NCI-H526 (cell line): ENCODE measurements at places on chromosomes 3 and 15.

DNA sequence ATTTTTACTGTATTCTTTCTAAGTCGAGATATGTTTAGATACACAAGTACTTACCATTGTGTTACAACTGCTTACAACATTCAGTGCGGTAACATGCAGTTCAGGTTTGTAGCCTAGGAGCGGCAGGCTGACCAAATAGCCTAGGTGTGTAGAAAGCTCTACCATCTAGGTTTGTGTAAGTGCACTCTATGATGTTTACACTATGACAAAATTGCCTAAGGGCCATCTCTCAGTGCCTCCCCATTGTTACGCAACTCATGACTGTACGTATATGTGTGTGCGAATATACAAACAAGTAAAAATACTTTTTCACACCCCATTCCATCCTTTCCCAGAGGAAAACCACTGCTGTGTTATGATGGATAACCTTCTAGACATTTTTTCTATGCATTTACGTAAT, 44.3 kb downstream of the PXYLP1 start:
- no peak for DNase-seq

DNA sequence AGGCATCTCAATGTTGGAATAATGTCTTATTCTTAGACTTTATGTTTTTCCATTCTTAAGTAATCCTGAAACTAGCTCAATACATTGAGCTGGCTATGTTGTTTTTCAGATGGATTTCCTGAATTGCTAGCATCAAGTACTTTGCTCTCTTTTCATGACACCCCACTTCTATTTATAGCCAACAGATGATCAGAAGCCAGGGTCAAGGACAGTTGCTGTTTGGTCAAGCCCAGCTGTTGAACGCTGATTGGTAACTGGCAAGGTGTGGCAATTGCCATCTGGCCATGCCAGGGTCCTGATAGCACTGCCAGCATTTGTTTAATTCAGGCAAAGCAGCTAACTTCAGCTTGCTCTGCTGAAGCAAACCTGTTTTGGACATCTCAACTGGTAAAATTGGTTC, 46.2 kb upstream of the PLCL2 start:
- peak; percentile 39 for DNase-seq

GRCh38 chr15:92884436-92885223, 15.5 kb upstream of the CHD2 start:
- no peak for DNase-seq

GRCh38 chr3:108051005-108051404, 39.8 kb downstream of the CD47 start:
- no peak for DNase-seq

DNA sequence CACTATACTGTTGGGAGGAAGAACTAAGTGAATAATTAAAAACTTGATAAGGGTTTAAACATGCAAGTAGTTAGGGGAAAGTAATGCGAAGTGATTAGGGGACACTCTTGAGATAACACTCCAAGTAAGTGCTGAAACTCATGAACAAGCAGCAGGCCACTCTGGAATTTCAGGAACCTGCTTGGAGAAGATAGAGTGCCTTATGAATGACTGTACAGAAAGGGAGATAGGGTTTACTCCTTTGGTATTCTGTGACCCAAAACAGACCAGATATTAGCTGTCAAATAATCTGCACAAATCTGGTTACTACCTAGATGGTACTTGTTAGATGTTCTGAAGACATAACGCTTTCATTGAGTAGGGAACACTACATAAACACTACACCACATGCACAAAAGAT, 85.6 kb downstream of the FRMD4B start:
- no peak for DNase-seq

GRCh38 chr3:43505351-43505750, 116.5 kb downstream of the ANO10 start:
- DNase-seq: no peak

DNA sequence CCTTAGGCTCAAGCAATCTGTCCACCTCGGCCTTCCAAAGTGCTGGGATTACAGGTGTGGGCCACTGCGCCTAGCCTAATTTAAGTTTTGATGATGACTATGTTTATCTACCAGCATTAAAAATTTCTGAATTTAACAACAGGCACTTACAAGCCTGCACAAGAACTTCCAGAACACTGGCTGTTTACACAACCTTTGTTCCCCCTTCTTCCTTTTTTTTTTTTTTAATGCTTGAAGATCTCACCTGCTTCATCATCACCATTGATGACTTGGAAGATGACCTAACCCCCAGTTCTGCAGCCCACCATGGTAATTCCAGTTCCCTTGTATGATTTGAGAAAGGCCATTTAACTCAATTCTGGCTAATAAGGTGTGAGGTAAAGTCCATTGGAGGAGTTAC, 70.4 kb downstream of the GJD2 start:
- no peak for DNase-seq

- DNase-seq: no peak
Observed at GRCh38 chr15:67745073-67746006, 80.0 kb upstream of the SKOR1 start.

- DNase-seq: peak; percentile 75
Observed at GRCh38 chr3:182212479-182213076, 500.9 kb downstream of the SOX2 start.

GRCh38 chr3:42032693-42033349, 58.3 kb upstream of the TRAK1 start:
- DNase-seq: peak; percentile 8

GRCh38 chr15:85477730-85478129, 97.3 kb downstream of the AKAP13 start:
- DNase-seq: no peak

DNA sequence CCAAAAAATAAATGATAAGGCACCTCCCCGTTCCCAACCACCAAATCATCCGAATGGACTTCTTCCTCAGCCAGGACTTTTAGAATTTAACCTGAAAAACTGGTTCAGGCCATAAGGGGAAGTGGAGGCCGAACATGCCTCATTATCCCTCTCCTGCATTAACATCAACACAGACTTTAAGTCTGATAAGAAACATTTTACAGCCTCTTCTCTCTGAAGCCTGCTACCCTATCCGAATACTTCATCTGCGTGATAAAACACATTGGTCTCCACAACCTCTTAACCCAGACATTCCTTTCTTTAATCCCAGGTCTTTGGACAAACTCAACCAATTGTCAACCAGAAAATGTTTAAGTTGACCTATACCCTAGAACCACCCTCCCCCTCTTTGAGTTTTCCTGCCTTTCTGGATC, 850 bp upstream of the SLC41A3 start:
- no peak for DNase-seq

DNA sequence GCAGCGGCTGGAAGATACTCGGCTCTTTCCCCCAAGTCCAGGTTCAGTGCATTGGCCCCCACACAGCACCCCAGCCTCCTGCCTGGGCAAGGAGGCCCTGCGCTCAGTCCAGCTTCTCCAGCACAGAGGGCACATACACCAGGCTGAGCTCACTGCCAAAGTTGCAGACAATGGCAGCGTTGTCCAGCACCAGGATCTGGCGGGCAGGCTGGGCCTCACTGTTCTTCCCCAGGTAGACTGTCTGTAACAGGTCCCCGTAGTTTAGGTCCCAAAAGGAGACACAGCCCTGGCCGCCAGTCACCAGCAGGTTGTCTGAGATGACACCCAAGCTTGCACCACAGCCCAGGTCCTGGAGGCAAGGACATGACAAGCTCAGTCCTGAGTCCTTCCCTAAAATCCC, 32.9 kb downstream of the PTPN23 start:
- no peak for DNase-seq

GRCh38 chr3:152460936-152461335, 192.2 kb downstream of the MBNL1 start:
- DNase-seq: peak; percentile 88

DNA sequence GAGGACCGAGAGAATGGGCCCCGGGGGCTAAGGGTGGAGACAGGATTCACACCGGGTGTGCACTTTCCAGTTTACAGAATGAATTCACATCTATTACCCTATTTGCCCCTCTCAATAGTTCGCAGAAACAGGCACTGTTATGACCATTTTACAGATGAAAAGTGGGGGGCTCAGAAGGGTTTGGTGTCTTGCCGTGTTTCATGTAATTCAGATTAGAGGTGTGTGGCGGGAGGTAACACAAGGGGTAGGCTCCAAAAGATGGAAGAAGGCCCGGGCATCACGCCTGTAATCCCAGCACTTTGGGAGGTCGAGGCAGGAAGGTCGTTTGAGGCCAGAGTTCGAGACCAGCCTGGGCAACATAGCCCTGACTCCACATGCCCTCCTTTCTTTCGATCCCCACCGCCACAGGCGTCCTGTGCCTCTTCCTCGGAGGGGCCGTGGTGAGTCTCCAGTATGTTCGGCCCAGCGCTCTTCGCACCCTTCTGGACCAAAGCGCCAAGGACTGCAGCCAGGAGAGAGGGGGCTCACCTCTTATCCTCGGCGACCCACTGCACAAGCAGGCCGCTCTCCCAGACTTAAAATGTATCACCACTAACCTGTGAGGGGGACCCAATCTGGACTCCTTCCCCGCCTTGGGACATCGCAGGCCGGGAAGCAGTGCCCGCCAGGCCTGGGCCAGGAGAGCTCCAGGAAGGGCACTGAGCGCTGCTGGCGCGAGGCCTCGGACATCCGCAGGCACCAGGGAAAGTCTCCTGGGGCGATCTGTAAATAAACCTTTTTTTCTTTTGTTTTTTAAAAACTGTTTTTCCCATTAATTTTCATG, 3.4 kb downstream of the DUOXA2 start:
- DNase-seq: no peak

- no peak for DNase-seq
Observed at GRCh38 chr3:23776352-23776891, 29.3 kb upstream of the UBE2E1 start.

DNA sequence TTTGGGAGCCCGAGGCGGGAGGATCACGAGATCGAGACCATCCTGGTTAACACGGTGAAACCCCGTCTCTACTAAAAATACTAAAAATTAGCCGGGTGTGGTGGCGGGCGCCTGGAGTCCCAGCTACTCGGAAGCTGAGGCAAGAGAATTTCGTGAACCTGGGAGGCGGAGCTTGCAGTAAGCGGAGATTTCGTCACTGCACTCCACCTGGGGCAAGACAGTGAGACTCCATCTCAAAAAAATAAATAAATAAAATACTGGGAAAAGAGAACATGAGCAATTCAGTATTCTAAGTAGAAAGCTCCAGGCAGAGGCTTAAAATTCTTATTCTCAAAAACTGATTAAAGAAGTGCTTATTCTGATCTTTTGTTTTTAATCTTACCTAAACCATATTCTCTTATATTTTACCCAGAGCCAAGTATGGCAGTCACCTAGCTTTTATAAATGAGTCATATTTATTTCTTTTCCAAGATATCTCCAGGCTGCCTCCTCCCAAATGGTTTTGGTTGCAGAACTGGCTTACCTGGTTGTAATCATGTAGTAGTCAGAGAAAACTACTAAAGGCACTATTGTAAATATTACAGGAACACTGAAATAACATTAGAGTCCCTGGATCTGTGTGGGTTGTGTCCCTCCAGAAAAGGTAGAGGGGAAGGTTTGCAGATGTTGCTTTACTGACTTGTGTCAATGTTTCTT, 45.8 kb upstream of the DYNC1LI1 start:
- no peak for DNase-seq

GRCh38 chr3:15667484-15667883, 65.9 kb downstream of the BTD start:
- DNase-seq: no peak

GRCh38 chr3:186932281-186933181, 2.2 kb downstream of the ST6GAL1 start:
- DNase-seq: no peak

- DNase-seq: no peak
Observed at GRCh38 chr3:140563206-140563760, 114.6 kb upstream of the TRIM42 start.

DNA sequence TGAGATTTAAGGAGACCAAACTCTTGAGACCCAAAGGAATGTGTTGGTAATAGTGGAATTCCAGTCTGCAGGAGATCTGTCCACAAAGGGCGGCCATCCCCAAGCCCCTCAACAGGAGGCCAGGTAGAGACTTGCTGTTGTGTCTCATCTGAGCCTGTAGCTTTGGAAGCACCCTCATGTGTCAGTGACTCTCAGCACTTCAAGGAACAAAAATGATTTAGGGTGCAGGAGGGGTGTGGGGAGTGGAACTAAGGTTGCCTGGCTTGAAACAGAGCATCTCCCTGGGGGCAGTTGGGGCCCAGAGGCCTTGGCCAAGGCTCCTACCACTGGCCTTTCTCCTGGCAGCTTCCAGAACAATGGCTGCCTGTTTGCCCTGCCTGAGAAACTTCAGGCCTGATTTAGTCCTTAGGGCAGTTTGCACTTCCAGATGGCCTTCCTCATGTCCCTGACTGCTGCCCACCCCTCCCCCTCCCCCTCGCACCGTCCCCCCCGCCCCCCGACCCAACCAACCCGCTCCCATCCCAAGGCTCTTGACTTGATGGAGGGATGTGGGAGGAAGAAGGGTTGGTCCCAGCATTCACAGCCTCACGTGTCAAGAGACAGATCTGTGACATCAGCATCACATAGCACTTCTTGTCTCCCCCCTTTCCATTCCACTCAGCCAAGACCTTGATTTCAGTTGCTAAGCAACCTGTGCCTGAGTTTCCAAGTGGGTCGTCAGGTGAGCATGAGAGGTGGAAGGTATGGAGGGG, 77.1 kb downstream of the CORO2B start:
- no peak for DNase-seq

DNA sequence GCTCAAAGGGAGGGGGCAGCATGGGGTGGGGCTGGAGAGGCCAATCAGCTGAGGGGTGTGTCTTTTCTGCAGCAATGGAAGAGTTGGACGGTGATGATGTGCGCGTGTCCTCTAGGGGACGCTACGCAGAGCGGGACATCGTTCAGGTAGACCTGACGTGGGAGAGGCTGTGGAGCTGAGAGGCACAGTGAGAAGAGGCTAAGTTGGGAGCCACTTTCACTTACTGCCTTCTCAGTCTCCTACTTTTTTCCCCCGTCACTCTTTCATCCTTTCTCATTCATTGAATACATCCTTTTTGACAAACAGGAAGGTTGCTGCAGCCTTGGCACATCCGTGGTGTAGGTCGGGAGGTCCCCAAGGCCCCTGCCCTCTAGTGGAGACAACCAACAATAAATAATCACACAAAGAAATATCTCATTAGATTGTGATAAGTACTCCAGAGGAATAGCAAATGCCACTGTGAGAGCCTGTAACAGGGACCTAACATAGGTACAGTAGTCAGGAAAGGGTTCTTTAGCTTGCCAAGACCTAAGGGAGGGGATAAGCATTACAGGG, 4.4 kb upstream of the BRPF1 start:
- peak; percentile 79 for DNase-seq
